ENCODE measurements at places on chromosomes 13 and 19. TPM values are rescaled to one million over a fixed set of nuclear protein-coding genes. Genes with fewer than 3 reads are reported as not detected.

Gene ATXN8OS
- not detected for total RNA-seq

GRCh38 chr13:97569841-97570240 is 135.9 kb downstream of the RAP2A start:
- no peak for DNase-seq

GRCh38 chr19:7743425-7743841 is 3.9 kb downstream of the CD209 start:
- no peak for DNase-seq

- peak; percentile 8 for DNase-seq
Measured at GRCh38 chr13:53782488-53782961, 753.9 kb downstream of the OLFM4 start.
